Left forelimb (tissue), 1 donor: ENCODE measurements at places on chromosomes 5 and 9.

DNA sequence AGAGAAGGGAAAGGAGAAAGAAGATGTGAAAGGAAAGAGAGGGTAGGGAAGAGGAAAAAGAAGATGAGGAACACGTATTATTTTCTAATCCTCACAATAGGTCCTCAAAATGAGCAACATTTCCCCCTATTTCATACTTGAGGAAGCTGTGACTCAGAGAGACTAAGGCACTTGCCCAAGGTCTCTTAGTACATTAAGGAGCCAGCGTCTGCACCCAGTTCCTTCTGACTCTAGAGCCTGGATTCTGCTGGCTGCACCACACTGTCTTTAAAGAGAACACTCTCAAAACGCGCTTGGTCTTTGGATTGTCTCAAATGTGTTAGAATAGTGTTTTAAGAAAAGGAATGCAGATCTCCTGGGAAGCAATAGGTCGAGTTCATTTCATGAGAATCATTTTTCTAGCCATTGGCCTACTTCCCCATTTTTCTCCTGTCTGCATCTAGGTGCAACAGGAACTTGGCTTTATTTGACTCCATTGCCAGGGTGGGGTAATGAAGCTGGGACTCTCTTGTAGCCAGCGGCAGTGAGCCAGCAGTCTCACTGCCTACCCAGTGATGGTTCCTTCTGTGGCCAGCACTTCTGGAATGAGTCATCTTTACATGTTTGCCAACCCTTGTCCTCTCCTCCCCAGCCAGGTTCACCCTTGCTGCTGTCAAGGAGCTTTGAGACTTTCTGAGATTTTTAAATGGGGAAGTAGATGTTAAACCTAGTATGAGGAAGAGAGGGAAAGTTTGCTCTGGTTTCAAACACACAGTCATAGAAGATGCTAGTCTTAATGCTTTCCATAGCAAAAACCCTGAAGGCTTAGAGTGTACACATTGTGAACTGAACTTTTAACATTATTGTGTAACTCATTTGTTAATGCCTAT is 82.7 kb downstream of the DOCK8 start:
- no peak for DNase-seq

DNA sequence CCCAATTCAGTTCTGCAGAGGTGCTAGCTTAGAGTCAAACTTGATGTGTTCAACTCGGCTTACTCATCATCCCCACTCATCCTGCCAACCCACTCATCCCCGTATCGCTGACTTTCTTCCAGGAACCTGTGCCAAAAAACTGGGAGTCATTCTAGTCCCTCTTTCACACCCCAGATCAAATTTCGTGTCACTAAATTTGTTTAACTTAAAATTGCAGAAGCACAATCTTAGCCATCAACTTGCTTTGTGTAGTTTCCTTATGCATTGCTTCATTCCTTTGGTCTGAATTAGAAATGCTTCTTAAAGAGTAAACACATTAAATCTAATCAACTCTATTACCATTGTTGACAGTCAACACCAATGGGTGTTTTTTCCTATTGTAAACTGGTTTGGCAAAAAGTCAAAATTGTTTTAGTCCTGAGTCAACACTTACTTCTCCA is 162.4 kb downstream of the TTC39B start:
- DNase-seq: no peak

GRCh38 chr9:27053369-27054022 is 48.0 kb upstream of the LRRC19 start:
- DNase-seq: no peak

DNA sequence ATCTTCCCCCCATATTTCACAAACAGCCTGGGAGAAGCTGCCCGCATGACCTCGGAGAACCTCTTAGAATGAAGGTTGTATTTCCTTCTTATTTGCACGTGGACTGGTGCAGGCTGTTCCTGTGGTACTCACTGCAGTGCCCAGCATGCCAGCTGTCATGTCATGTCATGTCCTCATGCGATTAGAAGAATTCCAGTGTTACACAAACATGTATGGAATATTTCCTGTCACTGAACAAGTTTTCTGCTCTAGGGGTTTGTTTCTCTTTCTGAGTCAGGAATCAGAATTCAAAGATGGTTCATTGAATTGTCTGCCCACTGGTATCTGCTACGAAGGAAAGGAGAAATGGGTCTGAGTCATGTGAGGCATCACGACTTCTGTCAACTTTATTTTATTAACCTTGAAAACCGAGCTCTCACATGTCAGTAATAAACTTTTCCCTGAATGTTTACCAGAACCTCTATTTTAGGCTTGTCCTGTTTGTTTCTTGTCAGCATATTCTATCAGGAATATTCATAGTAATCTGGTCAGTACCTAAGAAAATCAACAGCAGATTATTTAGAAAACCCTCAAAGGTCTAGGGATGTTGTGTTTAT is 415.6 kb downstream of the GADD45G start:
- DNase-seq: peak; percentile 49

DNA sequence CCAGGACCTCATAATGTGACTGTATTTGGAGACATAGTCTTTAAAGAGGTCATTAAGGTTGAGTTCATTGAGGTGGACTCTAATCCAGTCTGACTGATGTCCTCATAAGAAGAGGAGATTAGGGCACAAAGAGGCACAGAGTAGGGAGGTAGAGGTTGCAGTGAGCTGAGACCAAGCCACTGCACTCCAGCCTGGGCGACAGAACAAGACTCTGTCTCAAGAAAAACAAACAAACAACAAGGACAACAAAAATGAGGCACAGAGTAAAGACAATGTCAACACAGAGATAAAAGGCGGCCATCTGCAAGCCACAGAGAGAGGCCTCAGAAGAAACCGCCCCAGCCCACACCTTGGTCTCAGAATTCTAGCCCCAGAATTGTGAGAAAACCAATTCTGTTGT is 17.0 kb upstream of the TDRD7 start:
- DNase-seq: no peak

GRCh38 chr5:50564558-50564957 is 101.9 kb upstream of the PARP8 start:
- no peak for DNase-seq

DNA sequence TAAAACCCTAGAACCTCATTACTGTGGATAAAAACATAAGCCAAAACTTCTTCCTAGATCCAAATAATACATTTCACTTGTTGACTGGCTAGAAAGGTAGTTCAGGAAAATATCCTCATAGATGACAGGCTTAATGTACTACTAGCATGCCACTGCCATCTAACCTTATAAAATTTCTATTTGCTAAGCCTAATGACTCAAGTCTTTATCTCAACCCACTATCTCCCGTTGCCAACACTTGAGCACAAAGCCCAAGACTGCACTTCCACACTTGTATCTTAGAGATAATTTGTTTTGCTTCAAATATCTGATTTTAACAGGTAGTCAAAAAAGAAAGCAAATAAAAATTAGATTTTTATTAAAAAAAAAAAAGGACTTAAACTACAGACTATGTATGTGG is 42.7 kb downstream of the FBXL17 start:
- no peak for DNase-seq

- no peak for DNase-seq
Measured at GRCh38 chr5:58921159-58921558, 338.3 kb downstream of the RAB3C start.

DNA sequence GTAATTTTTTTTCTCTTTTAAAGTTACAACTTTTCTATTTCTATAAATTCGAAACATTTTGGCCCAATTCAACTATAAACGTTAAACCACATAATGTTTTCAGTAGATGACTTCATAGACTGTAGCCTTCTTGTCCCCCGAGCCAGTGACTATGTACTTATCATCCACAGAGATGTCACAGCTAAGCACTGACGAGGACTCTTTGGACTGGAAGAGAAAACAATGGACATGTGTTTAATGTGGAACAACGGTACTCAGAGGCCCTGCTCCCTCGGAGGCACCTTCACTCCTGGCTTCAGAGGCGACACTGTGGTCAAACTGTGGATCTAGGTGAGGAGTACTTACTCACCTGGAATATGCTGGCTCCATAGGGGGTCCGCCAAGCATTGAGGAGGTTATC is 105.2 kb downstream of the TLE1 start:
- no peak for DNase-seq

DNA sequence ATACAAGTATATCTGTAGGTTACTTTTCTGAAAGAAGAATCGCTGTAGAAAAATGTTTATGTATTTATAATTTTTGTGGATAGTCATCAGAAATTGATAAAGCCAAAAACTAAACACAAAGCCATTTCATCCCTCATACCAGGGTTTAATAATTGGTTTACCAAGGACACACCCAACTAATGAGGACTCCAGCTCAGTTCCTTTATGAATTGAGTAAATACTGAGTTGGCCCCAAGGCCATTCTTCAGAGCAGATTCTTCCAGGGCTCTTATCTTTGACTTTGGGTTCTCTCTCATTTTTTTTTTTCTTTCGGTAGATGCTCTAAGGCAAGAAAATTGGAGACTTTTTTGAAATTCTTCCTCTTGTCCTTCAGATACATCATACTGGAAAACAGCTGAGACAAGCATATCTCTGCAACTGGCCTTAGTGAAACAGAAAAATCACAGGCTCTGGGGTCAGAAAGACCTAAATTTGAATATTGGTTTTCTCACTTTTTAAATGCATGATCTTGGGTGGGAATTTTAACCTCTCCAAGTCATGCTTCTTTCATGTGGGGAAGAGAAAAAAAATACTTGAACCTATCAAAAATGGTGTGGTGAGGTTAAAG is 401.8 kb downstream of the ARHGEF28 start:
- no peak for DNase-seq

DNA sequence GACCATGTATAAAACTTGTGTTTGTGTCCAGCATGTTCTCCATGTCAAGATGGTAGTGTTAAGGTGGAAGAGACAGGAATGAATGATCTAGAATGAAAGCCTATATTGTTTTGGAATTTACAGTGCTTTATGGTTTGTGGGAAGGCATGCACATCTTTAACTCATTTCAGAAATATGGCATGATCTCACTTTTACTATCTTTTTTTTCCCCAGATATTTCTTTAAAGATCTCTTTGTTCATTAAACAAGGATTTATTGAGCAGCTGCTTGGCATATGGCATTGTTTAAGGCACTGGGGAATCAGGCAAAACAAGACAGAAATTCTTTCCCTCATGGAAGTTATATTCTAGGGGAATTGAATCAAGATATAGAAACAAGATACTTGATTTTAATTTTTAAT is 51.7 kb downstream of the SLC12A2 start:
- no peak for DNase-seq

DNA sequence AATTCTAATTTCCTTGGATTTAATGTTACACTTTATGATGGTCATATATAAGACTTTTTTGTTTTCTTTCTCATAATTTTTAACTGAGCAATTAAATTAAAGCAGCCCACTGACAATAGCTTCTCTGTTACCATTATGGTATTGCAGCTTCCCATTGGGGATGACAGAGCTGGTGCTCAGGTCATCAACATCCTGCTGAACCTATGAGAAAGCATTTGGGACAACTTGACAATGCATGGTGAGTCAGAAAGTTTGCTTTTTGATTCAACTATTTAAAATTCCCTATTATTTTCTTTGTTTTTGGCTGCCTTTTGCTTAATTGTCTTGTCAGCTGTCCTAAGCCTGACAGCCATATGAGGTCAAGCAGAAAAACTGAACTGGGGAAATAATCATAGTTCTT is 487.4 kb upstream of the RIOK2 start:
- no peak for DNase-seq

GRCh38 chr9:88819476-88819875 is 171.8 kb upstream of the S1PR3 start:
- DNase-seq: no peak

DNA sequence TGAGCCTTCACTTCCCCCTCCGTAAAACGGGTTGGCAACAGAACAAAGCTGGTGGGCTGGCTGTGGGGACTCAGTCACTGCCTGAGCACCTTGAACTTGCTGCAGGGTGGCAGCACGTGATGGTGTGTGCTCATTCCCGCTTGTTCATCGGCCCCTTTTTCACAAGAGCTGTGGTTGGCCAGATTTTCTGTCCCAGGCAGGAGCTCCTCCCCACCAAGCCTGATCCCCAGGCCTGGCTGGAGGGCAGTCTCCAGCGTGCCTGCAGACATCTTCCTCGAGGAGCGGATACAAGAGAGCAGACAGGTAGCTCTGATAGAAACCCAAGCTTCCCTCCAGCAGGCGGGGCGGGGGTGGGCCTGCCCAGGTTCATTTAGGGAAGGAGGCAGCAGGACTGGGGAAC is 61.9 kb upstream of the ORM1 start:
- DNase-seq: no peak

DNA sequence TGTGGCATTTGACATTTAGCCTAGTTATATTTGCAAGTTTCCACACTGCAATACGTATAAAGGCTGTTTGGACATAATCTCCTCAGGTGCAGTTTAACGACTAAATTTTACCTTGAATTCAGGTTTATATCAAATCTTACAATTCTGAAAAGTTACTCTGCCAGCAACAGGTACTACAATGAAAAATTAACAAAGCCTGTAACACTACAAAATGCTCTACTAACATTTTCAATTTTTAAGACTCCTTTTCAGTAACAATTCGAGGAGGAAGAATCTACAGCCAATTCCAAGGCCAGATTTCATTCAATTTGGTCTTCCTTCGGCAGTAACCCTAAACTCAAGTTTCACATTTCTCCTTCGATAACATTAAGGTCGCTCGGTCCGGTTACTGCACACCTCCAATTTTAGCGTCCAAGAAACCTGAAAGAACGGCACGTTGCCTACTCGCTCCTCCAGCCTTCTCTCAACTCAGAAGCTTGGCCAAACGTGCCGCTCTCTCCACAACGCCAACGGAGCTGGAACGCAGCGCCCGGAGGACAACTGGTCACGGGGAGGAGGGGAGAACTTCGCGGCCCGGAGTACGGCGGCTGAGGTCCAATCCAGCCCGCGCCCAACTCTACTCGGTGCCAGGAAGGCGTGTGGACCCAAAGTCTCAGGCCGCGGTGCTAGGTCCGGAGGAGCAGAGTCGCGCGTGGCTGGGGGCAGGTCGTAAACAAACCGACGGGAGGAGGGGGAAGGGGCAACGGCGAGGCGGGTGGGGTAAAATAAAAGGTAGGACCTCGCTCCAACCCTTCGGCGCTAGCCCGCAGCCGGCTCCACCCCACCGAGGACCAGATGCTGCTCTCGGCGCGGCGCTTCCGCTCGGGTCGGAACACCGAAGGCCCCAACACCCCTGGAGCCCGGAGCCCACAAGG is 681 bp downstream of the FNIP1 start:
- peak; percentile 83 for DNase-seq

DNA sequence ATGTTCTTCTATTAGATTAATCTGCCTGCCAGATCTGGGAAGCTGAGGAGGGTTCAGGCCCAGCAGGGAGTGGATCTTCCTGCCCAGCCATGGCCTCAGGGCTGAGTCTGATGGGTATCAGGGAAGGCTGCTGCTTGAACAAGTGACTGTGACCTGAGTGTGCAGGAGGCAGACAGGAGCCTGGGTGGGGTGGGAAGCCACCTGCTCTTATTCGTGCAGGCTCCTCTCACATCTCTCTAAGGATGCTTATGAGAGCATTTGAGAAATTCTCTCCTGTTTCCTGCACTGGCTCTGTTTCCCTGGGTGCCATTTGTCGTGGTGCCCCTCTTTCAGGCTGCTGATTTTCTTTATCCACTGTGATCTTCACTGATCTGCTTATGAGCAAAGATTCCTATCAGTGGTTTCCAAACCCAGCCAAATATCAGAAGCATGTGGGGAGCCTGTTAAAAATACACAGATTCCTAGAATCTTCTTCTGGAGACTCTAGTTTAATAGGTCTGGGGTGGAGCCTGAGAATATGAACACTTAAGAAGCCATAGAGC is 2.1 kb downstream of the RGS3 start:
- DNase-seq: no peak

- no peak for DNase-seq
Measured at GRCh38 chr5:151700296-151700695, 13.6 kb upstream of the SPARC start.

GRCh38 chr5:171336521-171337209 is 27.6 kb downstream of the TLX3 start:
- DNase-seq: no peak

- DNase-seq: no peak
Measured at GRCh38 chr9:124708074-124708473, 63.0 kb downstream of the NR6A1 start.

- no peak for DNase-seq
Measured at GRCh38 chr9:92295827-92296258, 2.3 kb upstream of the IARS1 start.
